ENCODE measurements at places on chromosomes 11 and 22. TPM values are rescaled to one million over a fixed set of nuclear protein-coding genes. Genes with fewer than 3 reads are reported as not detected.

- no peak for DNase-seq
Observed at GRCh38 chr11:36008584-36008983, 64.7 kb downstream of the LDLRAD3 start.

GRCh38 chr22:37211866-37212173 lies 457 bp downstream of the SSTR3 start:
- DNase-seq = peak; percentile 27

- DNase-seq = peak; percentile 91
Observed at GRCh38 chr22:36873614-36874308, 13.0 kb downstream of the NCF4 start.

DNA sequence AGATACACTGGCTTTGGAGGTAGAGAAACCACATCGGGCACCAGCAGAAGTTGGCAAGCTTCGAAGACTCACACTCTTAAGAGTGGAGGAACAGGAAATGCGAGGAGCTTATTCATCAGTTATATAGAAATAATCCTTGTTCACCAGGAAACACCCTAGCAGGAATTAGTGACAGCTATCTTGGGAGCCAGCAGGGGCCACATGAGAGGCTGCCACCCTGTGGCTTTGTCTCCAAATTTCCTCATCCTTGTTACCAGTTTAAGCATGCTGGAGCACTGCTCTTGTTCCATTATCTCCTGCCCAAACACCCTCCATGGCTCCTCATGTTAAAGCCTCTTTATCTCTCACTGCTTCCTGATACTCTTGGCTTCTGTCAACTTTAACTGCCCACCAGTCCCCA lies 131.0 kb downstream of the PLEKHA7 start:
- DNase-seq = no peak

The MYOD1 gene
- not detected for total RNA-seq

DNA sequence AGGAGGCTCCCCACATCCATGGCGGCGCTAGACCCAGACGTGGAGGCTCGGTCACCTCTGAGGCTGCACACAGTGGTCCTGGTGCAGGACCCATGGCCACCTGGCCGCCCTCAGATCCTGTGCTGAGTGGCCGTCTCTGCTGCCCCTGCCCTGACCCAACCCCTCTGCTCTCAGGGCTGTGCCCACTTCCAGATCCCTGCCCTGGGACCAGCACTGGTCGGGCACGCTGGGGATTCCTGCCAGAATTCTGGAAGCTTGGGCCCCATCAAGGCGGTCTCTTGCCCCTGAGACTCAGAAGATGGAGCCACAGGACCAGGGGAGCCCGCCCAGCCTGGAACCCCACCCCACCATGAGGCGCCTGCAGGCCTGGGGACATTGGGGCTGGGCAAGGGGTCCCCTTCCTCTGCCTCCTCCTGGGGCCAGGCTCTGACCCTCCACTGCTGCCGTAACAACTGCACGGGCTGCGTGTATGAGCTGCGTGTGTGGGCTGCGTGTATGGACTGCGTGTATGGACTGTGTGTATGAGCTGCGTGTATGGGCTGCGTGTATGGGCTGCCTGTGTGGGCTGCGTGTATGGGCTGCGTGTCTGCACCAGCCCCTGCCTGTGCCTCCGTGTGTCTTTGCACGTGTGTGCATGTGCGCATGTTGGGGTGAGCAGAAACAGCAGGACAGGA lies 48.7 kb downstream of the IGLL1 start:
- DNase-seq = peak; percentile 62

GRCh38 chr11:73404506-73405145 lies 28.4 kb downstream of the RELT start:
- DNase-seq = no peak

The SEC14L6 gene
- 0.40 TPM for total RNA-seq

- no peak for DNase-seq
Observed at GRCh38 chr22:23293720-23294119, 113.4 kb downstream of the BCR start.

GRCh38 chr22:23375031-23375827 lies 194.9 kb downstream of the BCR start:
- DNase-seq = no peak

- no peak for DNase-seq
Observed at GRCh38 chr11:82898241-82898640, 2.0 kb downstream of the PRCP start.

The XRRA1 gene
- 5.2 TPM for total RNA-seq

The AMPD3 gene
- total RNA-seq = 3.4 TPM

DNA sequence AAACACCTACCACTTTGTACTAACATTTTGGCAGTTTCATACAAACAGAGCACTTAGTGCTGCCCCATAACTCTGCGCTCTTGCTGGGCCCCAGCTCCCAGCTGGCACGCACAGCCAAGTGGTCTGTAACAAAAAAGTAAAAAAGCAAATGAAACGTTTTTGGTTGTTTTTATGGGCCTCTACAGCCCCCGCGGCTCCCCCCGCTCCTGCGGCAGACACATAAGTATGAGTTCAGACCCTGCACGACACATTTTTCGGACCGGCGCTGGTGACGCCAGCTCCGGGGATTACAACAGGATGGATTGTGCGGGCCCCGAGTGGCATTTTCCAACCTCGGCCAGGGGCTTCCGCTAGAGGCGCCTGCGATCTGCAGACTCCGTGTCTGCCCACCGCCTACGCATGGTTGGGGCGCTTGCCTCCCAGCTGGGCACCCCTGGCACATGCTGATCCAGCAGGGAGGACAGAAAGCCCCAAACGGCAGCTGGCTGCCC lies 418.2 kb downstream of the SOX6 start:
- no peak for DNase-seq

DNA sequence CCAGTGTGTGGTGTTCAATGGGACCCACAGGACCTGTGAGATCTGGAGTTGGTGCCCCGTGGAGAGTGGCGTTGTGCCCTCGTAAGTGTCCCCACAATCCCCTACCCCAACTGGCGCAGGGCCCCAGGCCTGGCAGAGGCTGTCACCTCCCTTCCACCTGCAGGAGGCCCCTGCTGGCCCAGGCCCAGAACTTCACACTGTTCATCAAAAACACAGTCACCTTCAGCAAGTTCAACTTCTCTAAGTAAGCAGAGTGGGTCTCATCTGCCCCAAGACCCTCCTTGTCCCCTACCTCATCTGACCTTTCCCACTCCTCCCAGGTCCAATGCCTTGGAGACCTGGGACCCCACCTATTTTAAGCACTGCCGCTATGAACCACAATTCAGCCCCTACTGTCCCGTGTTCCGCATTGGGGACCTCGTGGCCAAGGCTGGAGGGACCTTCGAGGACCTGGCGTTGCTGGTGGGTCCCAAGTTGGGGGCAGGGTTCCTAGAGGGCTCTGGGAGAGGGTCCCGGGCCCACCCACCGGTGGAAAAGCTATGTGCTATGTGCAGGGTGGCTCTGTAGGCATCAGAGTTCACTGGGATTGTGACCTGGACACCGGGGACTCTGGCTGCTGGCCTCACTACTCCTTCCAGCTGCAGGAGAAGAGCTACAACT lies 8.1 kb downstream of the P2RX6 start:
- DNase-seq = no peak

- no peak for DNase-seq
Observed at GRCh38 chr11:75069473-75069872, 27.2 kb downstream of the OR2AT4 start.

DNA sequence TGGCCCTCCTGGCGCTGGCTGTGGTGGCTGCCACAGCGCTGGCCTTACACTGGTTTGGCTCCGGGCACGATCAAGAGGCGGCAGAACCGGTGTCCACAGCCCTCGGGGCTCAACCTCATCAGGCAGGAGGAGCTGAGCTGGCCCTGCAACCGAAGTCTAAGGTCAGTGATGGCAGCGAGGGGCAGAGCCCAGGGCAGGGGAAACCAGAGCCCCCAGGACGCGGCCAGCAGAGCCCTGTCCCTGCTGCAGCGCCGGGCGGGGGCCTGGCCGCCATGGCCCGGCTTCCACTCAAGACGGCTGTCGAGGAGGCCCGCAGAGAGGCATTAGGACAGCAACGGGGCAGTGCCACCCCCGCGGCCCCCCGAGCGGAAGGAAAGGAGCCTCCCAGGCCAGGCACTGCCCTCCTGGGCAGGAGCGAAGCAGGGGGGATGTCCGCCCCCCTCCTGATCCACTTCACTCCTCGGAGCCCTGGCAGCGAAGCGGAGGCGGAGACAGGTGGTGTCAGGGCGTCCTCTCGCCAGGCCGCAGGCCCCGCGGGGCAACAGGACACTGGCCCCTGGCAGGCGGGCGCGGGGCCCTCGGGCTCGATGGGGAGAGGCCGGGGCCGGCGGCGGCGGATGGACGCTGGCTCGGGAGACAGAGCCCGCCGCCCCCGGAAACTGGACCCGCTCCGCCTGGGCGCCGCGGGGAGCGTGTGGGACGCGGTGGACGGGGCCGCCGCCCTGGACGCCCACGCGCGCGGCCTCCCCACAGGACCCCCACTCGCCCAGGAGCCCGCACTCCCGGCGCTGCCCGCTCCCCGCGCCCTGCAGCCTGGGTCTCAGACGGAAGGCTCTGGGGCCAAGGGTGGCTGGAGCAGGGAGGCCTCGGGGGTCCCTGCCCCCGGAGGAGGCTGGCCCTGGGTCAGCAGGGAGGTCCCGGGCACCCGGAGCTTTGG lies 895 bp downstream of the KLHDC7B start:
- DNase-seq = no peak

The LINC01488 gene
- total RNA-seq = 0.19 TPM

GRCh38 chr22:36221799-36222751 lies 17.3 kb downstream of the APOL2 start:
- DNase-seq = no peak

The C11orf42 gene
- total RNA-seq = not detected

GRCh38 chr11:2955906-2956476 lies 26.8 kb upstream of the PHLDA2 start:
- no peak for DNase-seq

The SCN4B gene
- 17.0 TPM for total RNA-seq

- no peak for DNase-seq
Observed at GRCh38 chr11:70109006-70109405, 30.9 kb downstream of the ANO1 start.

The WBP2NL gene
- 0.73 TPM for total RNA-seq

DNA sequence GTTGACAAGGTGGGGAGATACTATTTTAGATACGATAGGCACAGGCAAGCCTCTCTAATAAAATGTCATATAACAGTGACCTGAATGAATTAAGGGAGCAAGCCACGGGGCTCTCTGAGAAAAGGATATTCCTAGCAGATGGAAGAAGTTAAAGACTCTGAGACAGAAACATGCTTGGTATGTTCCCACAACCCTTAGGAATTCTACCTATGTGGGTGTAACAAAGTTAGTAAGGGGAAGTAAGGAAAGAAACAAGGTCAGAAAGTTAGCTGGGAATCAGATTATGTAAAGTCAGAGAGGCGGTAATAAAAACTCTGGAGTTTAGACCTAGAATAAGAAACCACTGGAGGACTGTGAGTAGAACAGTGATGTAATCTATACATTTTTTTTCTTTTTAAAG lies 59.7 kb upstream of the GDPD4 start:
- DNase-seq = no peak

The MUC5AC gene
- total RNA-seq = not detected

The PARVG gene
- 2.1 TPM for total RNA-seq

DNA sequence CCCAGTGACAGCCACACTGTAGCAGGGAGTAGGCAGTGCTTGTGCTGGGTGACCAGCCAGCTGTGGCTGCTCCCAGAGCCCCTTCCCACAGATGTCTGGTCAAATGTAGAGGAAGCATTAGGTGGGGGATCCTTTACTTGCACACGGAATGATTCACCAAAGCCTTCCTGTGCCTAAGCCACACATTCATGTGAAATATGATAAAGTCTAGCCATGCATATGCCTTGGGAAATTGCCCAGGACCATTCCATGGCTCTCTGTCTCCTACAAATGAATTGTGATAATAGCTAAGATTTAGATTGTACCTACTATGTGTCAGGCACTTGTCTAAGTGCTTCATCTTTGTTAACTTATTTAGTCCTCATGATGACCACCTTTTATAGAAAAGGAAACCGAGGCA lies 217.5 kb upstream of the E2F8 start:
- no peak for DNase-seq

DNA sequence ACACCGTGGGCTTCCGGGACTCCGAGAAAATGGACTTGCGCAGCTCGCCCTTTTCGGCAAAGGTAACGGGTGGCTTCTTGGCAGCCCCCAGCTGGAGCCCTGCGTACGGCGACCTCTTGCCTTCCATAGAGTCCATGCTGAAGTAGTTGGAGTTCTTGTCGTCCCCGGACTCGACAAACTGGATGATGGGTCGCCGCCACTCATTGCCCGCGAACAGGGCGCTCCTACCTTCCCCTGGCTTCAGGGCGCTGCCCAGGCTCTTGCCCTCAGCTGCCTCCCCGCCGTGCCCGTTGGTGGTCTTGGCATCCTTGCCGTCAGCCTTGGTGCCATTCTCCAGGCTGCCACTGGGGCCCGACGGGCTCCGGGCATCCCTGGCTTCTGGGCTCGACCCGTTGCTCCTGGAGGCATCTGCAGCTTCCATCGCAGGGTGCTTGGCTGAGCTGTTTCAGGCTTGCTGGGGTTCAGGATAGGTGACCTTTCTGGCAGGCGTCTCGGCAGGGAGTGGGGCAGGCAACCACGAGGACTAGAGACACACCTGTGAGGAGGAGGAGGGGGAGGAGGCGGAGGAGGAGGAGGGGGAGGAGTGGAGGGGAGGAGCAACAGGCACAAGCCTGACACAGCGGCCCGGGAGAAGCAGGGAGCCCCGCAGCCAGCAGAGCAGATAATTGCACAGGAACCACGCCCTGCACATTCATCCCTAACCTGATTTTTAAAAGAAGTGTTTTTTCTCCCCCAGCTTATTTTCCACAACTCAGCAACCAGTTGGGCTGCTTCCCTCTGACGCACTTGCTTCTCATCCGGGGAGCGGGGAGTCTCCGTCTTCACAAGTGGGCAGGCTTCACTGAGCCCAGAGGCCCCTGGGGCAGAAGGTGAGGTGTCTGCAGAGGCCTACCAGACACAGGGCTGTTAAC lies at the start of gene TRIM29:
Gene TRIM29, minus strand, starts transcription at position 503 of the 911 bp plus-strand sequence. Its CDS starts 82 bp downstream, at position 421.
- DNase-seq = peak; percentile 73

- DNase-seq = no peak
Observed at GRCh38 chr11:94793002-94793401, 24.8 kb downstream of the AMOTL1 start.

- peak; percentile 92 for DNase-seq
Observed at GRCh38 chr22:50326956-50327710, at the start of gene DENND6B. Gene DENND6B (minus strand): TSS chr22:50327012. CDS start chr22:50326988, 24 bp downstream.

- no peak for DNase-seq
Observed at GRCh38 chr11:67082071-67082791, 25.6 kb downstream of the RHOD start.

DNA sequence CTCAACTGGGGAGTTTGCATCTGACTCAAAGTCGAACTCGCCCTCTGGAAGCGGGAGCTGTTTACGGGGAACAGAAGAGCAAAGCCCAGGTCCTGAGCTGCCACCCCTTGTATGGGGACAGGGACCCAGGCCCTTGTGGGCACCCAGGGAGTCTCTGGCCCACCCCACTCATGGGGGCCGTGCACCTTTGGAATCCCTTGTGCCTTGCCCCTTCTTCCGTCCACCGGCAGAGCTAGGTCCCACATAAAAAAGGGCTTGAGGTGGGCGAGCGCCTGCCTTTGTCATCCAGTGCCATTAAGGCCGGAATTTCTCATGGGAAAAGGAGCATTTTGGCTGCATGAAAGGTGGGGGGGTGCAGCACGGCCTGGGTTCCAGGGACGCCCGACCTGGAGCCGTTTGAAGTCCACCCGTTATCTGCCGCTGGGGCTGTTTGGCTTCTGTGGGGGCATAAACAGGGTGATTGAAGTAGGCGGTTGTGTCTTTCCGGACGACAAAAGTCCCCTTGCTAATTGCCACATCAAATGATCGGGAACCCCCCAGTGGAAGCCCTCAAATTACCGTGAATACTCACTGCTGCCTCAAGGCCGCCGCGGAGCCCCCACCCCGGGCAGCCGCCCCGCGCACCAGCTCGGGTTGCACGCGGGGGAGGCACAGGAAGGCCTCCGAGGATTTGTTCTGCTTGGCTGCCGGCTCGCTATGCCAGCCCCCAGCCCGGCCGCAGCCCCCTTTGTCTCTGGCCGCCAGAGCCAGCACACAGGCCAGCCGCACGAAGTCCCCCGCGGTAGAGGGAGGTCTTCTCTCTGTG lies 49.0 kb upstream of the FGF3 start:
- peak; percentile 58 for DNase-seq

Data from cardiac septum (tissue), 1 donor.